Activated T-helper 17 cell treated with anti-CD3 and anti-CD28 coated beads, Interleukin-2, amount 50 U/mL, for 72 hours (primary cell): ENCODE measurements at places on chromosomes 1 and 21.
A peak's percentile ranks its signal among the peaks of the same experiment; 100 is the strongest.

DNA sequence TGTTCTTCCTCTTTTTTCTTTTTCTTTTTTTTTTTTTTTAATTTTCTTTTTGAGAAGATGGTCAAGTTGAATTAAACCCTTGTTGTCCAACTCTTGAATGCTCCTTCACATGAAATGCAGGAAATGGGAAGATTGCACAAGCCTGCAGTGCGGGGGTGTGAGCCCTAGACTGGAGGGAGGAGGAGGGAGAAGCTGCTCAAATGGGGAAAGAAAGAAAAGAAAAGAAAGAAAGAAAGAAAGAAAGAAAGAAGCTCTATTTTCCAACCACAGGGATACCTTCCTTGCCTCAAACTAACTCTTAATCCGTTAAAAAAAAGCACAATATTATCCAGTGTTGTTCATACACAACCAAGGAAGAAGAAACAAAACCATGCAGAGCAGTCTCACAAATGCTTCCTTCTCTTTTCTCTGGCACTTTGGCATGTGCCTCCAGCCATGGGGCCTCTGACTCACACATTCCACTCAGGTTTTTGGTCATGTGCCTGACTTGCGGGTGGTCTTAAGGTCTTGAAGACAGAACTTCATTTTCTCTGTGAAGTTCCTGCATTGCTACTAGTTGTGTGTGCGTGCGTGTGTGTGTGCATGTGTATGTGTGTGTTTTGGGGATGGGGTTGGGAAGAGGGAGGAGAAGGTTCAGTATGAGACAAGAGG lies 276.1 kb downstream of the RPS6KC1 start:
- no peak for ATAC-seq

- ATAC-seq, result no peak
These were observed 15.9 kb upstream of the TSPEAR start for GRCh38 chr21:44727321-44727720.

- no peak for ATAC-seq
These were observed 1561.5 kb downstream of the MRPL39 start for GRCh38 chr21:24045775-24046215.

GRCh38 chr1:30101487-30102227 lies 621.7 kb downstream of the MATN1 start:
- ATAC-seq, result no peak

GRCh38 chr1:28112388-28113241 lies 24.2 kb upstream of the EYA3 start:
- no peak for ATAC-seq

- peak; percentile 35 for ATAC-seq
These were observed 43.0 kb downstream of the TRIM33 start for GRCh38 chr1:114468047-114468446.

- ATAC-seq, result peak; percentile 86
These were observed at the start of gene IFI44 for GRCh38 chr1:78649628-78650027. TSS of gene IFI44 (plus strand) at chr1:78649831. CDS start at chr1:78650196, 365 bp downstream.

GRCh38 chr1:88661188-88661587 lies 22.9 kb upstream of the PKN2 start:
- ATAC-seq, result peak; percentile 28

DNA sequence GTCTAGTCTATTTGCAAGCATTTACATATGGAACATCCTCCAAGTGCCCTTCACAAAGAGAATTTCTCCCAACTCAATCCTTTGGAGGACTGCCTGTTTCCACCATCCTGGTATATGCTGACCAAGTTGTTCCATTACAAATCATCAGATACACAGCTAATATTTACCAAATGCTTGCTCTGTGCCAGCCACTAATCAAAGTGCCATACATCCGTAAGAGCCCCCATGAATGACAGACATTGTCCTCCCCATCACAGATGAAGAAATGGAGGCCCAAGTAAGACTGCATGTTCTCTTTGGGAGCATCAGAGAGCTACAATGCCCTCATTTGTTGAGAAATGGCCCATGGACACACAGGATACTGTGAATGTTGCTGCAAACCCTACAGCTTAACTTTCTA lies 130.0 kb upstream of the BACE2 start:
- no peak for ATAC-seq

GRCh38 chr21:42486531-42486930 lies 9.5 kb downstream of the RSPH1 start:
- ATAC-seq, result no peak

DNA sequence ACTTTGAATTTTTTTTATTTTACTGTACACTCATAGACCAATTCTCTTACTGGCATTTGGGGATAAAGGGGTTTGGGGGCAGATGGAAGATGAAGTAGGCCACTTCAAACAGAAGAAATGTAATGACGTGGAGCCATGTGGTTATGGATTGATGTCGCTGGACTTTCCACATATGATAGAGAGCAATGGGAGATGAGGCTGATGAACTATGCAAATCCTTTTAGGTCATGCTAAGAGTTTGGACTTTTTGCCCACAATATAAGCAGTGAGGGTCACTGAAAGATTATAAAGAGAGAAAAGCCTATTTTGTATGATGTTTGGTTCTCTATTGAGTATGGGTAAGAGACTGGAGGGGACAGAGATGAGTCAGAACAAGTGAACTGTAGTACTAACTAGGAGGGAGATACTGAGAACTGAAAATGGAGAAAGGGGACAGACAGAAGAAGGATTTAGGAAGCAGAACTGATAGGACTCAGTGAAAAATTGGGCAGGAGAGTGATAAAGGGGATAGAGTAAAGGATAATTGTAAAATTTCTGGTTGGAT lies 9.2 kb downstream of the C1orf21 start:
- no peak for ATAC-seq

DNA sequence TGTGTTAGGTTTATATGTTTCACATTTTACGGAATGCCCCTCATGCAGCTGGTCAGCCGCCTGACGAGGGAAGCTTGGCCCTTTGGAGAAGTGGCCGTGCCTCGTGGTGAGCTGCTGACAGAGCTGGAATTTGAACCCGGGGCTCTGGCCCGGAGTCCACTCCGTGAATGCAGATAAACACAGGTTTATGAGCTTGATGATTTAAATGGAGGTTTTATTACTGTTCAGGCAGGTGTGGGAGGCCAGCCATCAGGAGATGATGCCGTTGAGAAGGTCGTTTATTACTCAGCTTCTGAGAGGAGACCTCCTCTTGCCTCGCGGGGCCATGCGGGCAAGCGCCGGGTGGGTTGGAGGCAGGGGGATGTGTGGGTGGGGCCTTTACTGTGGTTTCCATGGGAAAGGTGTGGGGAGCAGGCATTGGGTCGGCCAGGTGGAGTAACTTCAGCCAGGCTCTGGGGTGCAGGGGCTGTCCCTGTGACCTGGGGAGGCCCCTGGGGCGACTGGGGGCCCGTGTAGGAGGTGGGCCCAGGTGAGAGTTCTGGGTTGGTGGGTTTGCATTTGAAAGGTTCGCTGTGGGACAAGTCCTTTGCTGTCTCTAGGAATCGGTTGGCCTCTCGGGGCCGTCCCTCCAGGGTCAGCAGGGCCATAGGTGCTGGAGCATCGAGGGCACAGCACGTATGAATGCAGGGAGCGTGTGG lies 22.0 kb downstream of the PRKCZ start:
- ATAC-seq, result peak; percentile 74

GRCh38 chr1:169443923-169444322 lies 16.6 kb upstream of the CCDC181 start:
- ATAC-seq, result no peak

GRCh38 chr1:48652334-48652733 lies 124.4 kb downstream of the BEND5 start:
- no peak for ATAC-seq
